ENCODE measurements at places on chromosomes 2 and 18.

DNA sequence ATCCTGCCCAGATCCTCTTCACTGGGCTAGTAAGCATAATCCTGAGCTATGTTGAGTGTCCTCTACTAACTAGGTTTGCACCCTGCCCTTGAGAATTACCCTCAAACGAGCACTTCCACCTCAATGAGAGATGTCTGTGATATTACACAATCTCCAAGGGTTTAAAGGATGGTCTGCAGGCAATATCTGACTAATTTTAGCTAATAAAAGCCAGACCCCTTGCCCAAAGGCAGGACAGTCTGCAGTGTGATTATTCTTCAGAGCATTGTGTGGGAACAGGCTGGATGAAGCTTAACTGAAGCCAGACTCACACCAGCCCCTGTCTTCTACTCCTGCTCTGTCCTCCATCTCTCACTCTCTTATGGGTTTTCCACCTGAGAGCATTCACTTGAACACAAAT, 544.9 kb upstream of the DDX18 start:
- DNase-seq, result no peak

DNA sequence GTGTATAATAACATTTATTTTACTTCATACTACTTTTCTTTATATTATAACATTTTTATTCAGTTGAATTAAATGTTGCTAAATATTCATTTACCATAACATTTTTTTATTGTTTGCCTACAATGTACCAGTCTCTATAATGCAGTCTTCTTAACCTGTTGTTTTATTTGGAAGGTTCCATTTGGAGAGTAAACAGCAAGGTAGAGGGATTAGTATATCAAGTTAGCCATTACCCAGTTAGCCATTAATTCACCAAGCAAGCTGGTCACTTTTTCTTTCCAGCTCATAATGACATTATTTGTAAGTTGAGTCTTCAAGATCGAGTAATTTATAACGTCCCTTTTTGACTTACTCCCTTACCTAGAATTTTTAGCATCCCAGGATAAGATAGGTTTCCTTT, 29.7 kb upstream of the NT5C1B start:
- DNase-seq, result no peak

GRCh38 chr2:227407591-227408151, 19.9 kb upstream of the SCYGR1 start:
- no peak for DNase-seq

- DNase-seq, result no peak
Observed at GRCh38 chr2:62713837-62714236, 8.3 kb downstream of the EHBP1 start.

DNA sequence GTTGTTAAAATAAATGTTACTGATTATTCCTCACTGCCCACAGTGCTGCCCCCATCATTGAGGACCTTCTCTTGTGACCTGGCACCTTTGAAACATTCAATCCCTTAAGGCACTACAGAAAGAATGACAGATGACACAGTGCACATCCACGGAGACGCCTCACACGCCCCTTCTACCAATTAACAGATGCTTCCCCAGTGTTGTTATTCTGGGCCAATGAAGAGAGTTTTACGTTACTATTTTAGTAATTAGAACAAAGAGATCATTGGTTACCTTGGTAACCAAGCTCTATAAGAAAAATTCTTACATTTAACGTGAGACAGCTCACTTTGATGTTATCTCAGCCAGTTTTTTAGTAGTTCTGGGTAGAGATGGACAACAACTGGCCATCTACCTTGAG, 152.0 kb downstream of the ZNF236 start:
- no peak for DNase-seq

DNA sequence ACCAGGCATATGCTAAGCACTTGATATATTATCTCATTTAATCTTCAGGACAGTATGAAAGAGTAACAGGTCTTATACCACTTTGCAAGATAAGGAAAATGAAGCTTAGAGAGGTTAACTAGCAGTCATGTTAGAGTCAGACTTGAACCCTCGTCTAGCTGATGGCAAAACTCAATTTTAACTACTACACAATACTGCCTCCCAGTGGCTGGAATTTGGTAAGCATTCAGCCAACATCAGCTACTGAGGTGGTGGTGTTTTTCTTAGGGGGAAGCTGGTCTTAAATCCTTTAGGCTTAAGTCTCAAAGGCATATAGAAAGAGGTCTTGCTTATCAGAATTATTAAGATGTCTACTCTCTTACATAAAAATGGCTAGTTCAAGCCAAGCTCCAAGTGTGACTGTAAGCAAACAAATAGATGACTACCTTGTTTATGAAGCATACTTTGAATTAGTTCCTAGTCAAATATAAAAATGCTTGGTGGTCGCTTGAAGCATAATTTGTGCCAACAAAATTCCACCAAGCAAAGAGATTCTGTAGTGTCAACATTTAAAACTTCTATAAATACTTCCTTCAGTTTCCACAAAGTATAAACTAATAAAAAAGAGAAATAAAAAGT, 325.4 kb upstream of the FIGN start:
- DNase-seq, result peak; percentile 37

GRCh38 chr2:196166876-196167275, 4.5 kb downstream of the STK17B start:
- no peak for DNase-seq

DNA sequence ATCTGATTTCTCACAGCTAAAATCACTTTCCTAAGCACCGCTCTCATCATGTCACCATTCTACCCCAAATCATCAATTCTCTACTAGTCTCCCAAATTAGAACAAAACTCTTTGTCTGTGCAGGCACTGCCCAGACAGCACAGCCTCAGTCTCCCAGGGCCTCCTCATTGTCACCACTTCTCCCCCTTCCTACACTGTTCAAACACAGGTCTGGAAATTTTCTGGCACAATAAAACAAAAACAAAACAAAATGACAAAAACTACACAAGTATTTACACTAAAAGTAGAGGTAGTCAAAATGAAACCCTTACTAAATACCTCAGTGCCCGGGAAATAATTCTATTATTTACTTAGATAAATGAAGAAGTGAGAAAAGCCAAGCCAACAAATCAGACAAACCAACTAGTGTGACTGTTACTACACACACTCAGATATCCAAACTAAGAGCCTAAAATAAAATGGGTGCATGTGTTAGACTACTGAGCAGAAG, 156.2 kb upstream of the DNMT3A start:
- DNase-seq, result no peak

DNA sequence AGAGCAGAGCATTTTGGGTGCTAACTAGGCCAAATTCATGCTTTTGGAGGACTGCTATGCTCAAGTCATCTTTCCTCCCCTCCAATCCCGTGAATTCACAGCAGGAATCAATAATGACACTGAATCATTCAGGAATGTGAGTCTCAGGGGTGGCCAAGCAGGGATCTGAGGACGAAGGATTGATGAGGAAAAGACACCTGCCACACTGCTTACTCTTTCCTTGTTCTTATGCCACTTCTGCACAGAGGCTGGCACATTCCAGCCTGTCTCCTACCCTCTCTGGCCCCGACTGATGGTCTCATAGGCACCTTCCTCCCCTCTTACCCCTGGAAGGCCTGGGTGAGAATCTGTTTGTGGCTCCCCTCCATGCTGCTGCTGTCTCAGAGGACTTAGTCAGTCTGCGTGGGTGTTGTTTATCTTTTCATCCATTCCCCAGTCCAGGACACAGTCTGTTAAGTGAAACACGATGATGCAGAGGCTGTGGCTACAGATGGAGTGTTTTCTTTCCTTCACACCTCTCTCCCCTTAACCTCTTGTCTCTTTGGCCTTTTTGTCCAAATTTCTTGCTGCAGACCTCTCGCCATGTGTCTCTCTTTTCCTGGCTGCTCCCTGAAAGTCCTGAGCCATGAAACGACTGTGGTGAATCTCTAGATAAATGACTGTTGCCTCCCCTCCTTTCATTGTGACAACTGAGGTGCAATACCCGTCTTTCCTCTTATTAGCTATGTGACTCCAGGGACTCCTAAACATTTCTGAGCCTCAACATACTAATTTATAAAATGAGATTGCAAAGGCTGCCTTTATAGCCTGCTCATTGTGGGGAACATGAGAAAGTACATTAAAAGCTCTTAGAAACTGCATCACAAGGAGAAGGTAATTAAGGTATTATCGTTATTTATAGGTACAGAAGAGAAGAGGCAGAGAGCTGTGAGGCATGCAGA, 86.9 kb downstream of the RDH14 start:
- no peak for DNase-seq

DNA sequence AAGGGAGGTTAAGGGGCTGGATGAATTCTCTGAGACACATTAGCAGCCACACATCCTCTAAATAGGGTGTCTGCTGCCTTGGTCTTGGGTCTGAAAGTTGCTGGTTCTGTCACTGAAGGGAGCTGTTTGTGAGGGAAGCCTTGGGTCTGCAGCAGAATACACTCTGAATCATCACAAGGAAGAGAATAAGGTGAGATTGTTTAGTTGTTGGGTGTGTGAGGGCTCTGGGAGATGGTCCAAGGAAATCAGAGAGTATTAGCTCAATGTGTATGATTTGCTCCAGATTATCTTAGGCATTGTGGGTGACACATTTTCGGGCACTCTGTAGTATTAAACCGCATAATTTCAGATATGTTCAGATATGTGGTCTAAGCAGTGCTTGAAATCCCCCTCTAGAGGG, 548.5 kb downstream of the SLC4A3 start:
- DNase-seq, result no peak

- no peak for DNase-seq
Observed at GRCh38 chr2:100592226-100592625, 29.4 kb downstream of the PDCL3 start.

DNA sequence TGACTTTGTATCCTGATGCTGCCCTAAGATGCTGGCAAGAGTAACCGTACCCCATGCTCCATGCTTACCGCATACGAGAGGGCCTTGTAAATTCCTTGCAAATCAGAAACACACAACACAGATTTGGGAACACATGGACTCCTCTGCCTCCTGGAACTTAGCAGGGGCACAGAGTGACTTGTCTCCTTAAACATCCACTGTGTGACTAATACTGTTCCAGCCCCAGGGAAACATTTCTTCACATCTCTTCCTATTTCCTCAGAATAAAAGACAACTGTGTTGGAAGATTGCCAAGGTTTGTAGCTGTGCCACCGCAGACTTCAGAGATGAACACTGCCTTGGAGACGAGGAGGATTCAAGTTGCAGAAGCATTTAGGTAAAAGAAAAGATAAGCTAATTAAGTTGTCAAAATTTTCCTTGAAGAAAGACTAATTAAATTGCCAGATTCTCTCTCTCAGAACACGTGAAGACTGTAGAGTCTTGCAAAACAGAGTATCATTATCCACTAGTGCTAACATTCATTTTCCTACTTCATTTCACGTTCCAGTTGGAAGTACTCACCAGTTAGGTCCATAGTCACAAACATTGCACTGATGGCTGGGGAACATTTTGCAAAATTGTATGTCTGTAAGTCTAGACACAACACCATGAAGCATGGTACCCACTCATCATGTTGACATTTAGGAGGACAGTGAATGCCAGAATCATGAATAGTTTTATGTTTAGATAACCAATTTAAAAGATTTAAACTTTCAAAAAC, 188.8 kb downstream of the TSN start:
- DNase-seq, result no peak

- DNase-seq, result no peak
Observed at GRCh38 chr18:57231864-57232263, 85.0 kb downstream of the BOD1L2 start.

GRCh38 chr2:10165282-10165681, 42.7 kb downstream of the RRM2 start:
- no peak for DNase-seq

DNA sequence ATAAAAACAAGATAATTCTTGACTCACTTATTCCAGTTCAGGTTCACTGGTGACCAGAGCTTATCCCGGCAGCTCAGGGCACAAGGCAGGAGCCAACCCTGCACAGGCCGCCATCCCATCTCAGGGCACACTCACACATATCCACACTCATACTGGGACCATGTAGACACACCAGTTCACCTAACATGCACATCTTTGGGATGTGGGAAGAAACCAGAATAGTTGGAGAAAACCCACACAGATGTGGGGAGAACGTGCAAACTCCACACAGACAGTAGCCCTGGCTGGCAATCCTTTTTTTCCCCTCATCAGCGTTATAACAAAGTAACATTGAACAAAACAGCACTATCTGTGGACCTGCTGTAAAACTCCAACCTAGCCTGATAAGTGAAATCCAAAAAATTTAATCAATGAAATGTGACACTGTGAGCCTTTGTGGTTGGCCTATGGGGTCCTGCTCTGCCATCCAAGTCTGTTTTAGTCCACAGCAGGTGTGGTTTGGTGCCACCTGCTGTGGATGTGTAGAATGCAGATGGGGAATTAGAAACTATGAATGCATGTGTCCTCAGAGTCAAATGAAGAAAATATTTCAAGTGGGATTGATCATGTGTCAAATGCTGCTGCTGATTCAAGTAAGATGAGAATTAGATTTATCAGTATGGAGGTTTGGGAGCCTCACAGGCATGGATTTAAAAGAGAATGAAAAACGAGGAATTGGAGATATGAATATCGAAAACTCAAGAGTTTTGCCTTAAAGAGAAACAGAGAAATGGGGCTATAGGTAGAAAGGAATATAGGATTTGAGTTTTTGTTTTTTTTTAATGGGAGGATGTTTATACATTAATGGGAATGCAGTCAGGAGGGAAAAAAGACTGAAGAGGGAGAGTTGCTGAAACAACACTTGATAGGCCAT, 47.0 kb downstream of the UGP2 start:
- DNase-seq, result peak; percentile 45

All from liver (tissue), 10 donors.